CD8-positive, alpha-beta memory T cell (primary cell): ENCODE measurements at places on chromosomes 1 and 21. TPM values are rescaled to one million over a fixed set of nuclear protein-coding genes. Genes with fewer than 3 reads are reported as not detected.
A peak's percentile ranks its signal among the peaks of the same experiment; 100 is the strongest.

DNA sequence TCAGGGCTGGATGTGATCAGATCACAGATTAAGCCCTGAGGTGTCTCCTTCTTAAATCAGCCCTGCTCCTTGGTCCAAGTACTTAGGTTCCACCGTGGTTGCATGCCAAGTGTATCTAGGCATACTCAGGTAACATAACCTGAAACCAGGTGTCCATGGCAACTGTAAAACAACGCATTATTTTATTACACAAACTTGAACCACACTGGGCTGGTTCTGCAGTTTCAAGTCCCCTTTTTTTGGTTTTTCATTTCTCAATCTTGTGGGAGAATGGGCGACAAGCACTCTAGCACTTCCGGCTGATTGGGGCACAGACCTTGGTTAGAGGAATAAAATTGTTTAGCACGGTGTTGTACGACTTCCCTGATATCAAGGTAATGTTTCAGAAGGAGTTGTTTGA, 65.2 kb downstream of the GBP6 start:
- H3K4me3 ChIP-seq: no peak overlapping the region
- H3K36me3 ChIP-seq: no peaks in the 10 kb centered on the region
- no peaks in the 10 kb centered on the region for H3K4me1 ChIP-seq
- no peak for DNase-seq
- H3K27ac ChIP-seq: no peak overlapping the region
- H3K27me3 ChIP-seq: no peaks in the 10 kb centered on the region

- H3K27ac ChIP-seq: no peak overlapping the region
- no peaks in the 10 kb centered on the region for H3K27me3 ChIP-seq
- H3K36me3 ChIP-seq: no peaks in the 10 kb centered on the region
- no peak overlapping the region for H3K4me3 ChIP-seq
Measured at GRCh38 chr1:1046243-1046642, 26.3 kb downstream of the AGRN start.

NDUFV3 gene
- 36.6 TPM for total RNA-seq

- DNase-seq: peak; percentile 43
- H3K27ac ChIP-seq: no peak overlapping the region
- no peaks in the 10 kb centered on the region for H3K36me3 ChIP-seq
- H3K4me3 ChIP-seq: no peak overlapping the region
- H3K4me1 ChIP-seq: peaks cover 16% of the 10 kb centered on the region
Measured at GRCh38 chr1:156889802-156890580, 3.5 kb upstream of the PEAR1 start.

GRCh38 chr1:215767761-215768160, 200.7 kb downstream of the KCTD3 start:
- no peaks in the 10 kb centered on the region for H3K36me3 ChIP-seq
- H3K27me3 ChIP-seq: no peaks in the 10 kb centered on the region
- H3K27ac ChIP-seq: no peak overlapping the region
- H3K4me1 ChIP-seq: no peaks in the 10 kb centered on the region
- DNase-seq: no peak

DNA sequence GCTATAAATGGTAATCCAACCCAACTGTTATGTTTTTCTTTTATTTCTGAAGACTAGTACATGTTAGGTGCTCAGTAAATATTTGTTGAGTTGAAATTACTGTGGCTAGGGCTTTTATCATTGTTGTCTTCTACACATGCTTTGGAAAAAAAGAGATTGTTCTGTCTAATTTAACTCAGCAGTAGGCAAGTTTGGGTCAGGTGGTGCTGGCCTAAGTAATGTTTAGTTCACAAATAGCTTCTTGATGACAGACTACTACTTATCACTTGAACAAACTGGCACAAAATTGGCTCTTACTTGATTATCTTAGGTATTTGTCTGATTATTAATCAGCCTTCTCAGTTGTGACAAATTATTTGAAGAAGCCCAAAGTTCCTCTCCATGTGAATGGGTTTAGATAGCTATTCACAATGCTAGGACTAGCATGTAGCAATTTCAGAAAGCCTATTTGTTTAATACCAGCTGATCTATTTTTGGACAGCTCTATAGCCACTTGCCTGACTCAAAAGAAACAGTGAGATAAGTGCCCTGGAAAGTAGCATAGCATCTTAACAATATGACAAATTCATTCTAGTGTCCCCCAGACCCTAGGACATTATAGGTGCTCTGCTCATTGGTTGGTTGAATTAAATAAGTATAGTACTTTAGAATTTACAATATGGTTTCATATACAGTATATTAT, 32.6 kb downstream of the TMEM200B start:
- H3K27me3 ChIP-seq: no peaks in the 10 kb centered on the region
- no peak overlapping the region for H3K4me3 ChIP-seq
- H3K27ac ChIP-seq: no peak overlapping the region

DNA sequence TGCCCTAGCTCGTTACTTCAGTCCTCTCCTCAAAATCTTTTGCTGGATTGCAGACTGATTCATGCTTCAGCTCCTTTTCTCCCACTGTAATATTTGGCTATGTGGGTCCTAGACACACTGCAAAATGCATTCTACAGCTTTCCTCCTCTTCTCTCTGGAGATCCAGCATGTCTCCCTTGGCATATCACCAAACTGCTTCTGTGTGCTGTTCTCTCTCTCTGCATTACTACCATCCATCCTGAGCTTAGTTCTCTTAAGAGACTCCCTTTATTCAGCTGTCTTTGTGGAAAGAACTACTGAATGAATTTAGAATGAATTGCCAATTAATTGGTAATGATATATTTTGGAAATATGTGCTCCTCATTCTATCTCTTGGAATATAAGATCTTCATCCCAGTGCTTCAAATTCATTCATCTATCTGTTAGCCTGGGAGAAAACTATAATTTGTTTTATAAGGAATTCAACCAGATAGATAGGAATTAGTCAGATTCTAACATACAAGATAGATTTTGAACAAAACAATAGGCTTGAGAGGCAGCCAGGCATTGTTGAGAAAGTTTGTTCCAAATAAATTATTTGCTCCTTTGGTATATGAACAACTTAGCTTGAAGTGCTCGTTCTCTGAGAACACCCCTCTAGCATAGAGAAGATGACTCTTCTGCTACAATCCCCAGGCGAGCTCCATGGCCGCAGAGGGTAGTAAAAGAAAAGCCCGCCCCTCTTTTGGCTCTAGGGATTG, 71.9 kb downstream of the NTMT2 start:
- no peak overlapping the region for H3K27ac ChIP-seq
- H3K27me3 ChIP-seq: no peaks in the 10 kb centered on the region
- DNase-seq: no peak
- H3K4me3 ChIP-seq: no peak overlapping the region
- no peaks in the 10 kb centered on the region for H3K36me3 ChIP-seq

DNA sequence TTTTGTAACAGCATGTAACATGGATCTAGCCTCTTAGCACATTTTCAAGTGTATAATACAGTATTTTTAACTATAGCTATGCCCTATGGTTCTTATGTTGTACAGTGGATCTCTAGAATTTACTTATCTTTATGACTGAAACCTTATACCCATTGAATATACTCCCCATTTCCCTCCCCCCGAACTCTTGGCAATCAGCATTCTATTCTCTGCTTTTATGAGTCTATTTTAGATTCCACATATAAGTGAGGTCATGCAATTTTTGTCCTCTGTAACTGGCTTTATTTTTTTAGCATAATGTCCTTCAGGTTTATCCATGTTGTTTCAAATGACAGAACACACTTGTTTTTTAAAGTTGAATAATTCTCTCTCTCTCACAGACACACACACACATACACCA, 3.1 kb upstream of the GBP6 start:
- H3K4me1 ChIP-seq: peaks cover 21% of the 10 kb centered on the region
- H3K4me3 ChIP-seq: no peak overlapping the region
- H3K36me3 ChIP-seq: no peaks in the 10 kb centered on the region
- H3K27me3 ChIP-seq: no peaks in the 10 kb centered on the region
- H3K27ac ChIP-seq: no peak overlapping the region

- H3K27ac ChIP-seq: no peak overlapping the region
- H3K36me3 ChIP-seq: no peaks in the 10 kb centered on the region
- H3K27me3 ChIP-seq: no peaks in the 10 kb centered on the region
Measured at GRCh38 chr1:175510914-175511313, 232.5 kb downstream of the TNR start.

TMEM125 gene
- total RNA-seq: not detected

LRRC39 gene
- 0.53 TPM for total RNA-seq

DRAXIN gene
- 0.11 TPM for total RNA-seq

DNA sequence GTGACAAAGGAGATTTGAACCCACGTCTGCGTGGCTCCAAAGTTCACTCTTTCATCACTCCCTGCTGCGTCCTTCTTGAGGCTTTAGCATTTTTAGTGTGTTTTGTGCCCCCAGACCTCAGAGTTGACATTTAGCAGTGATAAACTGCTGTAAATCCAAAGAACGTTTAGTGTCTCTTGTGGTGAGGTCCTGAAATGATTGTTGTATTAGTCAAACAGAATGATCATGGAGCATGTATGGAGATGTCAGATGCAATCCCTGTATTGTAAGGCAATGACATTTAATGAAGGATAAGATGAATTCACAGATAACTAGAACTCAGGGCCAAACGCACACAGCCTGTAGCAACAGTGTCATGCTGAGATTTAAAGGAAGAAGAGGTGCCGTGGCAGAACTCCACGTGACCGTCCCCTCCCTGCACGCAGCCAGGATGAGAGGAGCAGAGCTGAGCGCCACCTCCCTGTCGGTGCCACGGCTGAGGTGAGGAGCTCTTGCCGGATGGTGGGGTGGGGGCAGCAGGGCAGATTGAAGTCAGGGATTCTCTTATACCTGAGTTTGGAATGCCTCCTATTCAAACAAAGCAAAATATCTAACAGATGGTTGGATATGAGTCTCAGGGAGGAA, 30.1 kb downstream of the NTPCR start:
- no peak overlapping the region for H3K27ac ChIP-seq
- H3K27me3 ChIP-seq: no peaks in the 10 kb centered on the region
- no peak for DNase-seq
- H3K4me1 ChIP-seq: peaks cover 14% of the 10 kb centered on the region

- DNase-seq: no peak
- no peaks in the 10 kb centered on the region for H3K4me1 ChIP-seq
Measured at GRCh38 chr1:33685256-33685655, 178.6 kb upstream of the HMGB4 start.

DNA sequence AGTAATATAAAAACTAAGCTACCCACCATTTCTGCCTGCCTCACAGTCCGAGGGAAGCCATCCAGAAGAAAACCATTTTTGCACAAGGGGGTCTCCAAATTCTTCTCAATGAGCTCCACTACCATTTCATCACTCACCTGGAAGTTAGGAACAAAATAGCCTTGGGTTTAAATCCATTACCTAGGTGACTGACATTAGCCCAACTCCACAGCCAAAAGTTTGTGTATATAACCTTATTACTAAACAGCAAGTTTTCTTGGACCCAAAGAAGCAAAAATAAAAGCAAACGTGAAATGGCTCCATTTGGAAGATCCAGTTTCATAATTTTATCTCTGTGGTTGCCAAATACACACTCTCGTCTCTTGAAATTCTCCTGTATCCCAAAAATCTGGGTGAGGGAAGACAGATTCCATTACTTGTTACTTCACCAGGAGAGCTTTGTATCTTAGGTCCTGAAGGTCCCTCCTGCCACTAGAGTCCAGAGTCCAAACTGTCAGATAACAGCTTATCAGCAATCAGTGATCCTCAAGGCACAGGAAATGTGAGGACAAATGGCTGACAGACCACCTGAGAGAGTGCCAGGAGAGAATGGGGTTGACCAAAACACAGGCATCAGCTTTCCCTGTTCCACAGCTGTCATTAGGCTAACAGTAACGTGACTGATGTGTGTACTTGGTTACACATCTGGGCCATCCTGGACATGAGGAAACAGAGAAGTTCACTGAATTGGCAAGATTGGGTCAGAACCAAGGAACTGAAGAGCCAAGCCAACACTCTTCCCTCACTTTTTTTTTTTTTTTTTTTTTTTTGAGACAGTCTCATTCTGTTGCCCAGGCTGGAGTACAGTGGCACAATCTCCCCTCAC, 14.9 kb downstream of the AK2 start:
- peaks cover 40% of the 10 kb centered on the region for H3K36me3 ChIP-seq
- no peak overlapping the region for H3K27ac ChIP-seq
- no peak overlapping the region for H3K4me3 ChIP-seq
- peaks cover 9% of the 10 kb centered on the region for H3K4me1 ChIP-seq
- H3K27me3 ChIP-seq: no peaks in the 10 kb centered on the region

RERE gene
- 39.2 TPM for total RNA-seq

DNA sequence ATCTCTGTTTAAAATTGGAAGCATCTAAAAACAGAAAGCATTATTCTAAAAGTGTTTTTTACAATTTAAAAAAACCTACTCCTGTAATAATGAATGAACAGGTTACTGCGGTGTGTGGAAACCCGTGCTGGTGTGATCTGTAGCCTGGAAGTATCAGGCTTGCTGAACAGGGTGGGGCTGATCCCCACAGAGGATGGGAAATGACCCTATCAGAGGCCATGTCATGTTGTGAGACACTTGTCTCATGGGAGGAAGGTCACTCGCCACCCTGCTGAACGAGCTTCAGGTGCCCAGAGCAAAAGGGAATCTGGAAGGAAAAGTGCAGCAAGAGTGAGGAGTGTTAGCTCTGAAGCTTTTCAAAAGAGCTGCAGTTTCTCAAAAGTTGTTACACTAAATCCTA, 320.7 kb downstream of the RRAGC start:
- H3K27me3 ChIP-seq: no peaks in the 10 kb centered on the region
- H3K27ac ChIP-seq: no peak overlapping the region
- no peaks in the 10 kb centered on the region for H3K36me3 ChIP-seq
- H3K4me3 ChIP-seq: no peak overlapping the region

CD84 gene
- 27.6 TPM for total RNA-seq

GRCh38 chr1:20200966-20201365, 14.6 kb upstream of the PLA2G2C start:
- no peak overlapping the region for H3K27ac ChIP-seq
- DNase-seq: no peak
- H3K4me1 ChIP-seq: no peaks in the 10 kb centered on the region
- H3K27me3 ChIP-seq: no peaks in the 10 kb centered on the region
- no peaks in the 10 kb centered on the region for H3K36me3 ChIP-seq

- H3K36me3 ChIP-seq: no peaks in the 10 kb centered on the region
- no peak for DNase-seq
- H3K27me3 ChIP-seq: no peaks in the 10 kb centered on the region
- peaks cover 36% of the 10 kb centered on the region for H3K4me1 ChIP-seq
Measured at GRCh38 chr1:23742670-23743286, 493 bp upstream of the ELOA start.

DNA sequence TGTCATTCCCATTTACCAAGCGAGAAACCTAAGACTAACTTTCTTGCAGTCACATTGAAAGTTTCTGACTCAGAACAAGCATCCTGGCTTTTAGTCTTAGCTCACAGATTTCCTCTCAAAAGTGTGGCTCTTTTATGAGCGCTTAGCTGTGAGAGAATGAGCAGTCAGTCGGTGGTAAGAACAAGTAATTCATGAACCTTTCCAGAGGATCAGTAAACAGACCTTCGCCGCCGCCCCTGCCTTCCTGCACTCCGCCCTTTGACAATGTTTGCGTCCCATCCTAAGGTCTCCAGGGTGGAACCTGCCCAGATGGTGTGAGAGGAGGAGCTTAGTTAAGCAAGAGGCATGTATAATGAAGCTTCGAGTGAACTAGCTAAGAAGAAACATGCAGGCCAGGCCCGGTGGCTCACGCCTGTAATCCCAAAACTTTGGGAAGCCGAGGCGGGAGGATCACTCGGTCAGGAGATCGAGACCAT, 142.4 kb downstream of the GLUL start:
- peak overlapping the region; percentile 21 for H3K27ac ChIP-seq
- H3K27me3 ChIP-seq: no peaks in the 10 kb centered on the region
- no peak for DNase-seq
